ENCODE measurements at places on chromosomes 2 and 18.

GRCh38 chr2:72778410-72778809 lies 47.4 kb downstream of the EXOC6B start:
- no peak for DNase-seq

GRCh38 chr2:144702051-144702450 lies 182.1 kb upstream of the ZEB2 start:
- DNase-seq = no peak

GRCh38 chr18:58915006-58915799 lies 50.5 kb downstream of the ZNF532 start:
- no peak for DNase-seq

DNA sequence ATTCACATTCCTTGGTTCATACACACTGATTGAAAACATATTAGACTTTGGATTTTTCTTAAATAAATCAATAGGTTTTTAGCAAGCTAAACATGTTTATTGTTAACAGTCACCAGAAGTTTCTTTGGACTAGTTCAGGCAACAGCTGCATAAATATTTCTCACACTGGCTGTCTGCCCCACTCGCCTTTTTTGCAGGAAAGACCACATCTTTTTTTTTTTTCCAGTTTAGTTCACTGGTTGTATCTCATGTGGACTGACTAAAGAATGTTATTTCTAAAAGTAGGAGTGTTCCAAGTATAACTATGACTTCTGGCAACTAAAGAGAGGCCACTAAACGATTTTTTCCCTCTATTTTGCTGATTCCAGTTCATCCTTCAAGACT lies 31.1 kb downstream of the SLC40A1 start:
- DNase-seq = no peak

- no peak for DNase-seq
Observed at GRCh38 chr18:22939649-22940048, 6.5 kb downstream of the RBBP8 start.

- no peak for DNase-seq
Observed at GRCh38 chr2:74441170-74441689, 507 bp downstream of the RTKN start.

- no peak for DNase-seq
Observed at GRCh38 chr2:113755035-113755834, 1.2 kb downstream of the SLC35F5 start.

GRCh38 chr2:213251618-213252017 lies 32.6 kb upstream of the SPAG16 start:
- DNase-seq = peak; percentile 83

- DNase-seq = no peak
Observed at GRCh38 chr2:7852546-7852945, 829.3 kb upstream of the ID2 start.

- no peak for DNase-seq
Observed at GRCh38 chr2:179443180-179443579, 178.5 kb upstream of the SESTD1 start.

GRCh38 chr2:32168513-32168912 lies 2.8 kb downstream of the SLC30A6 start:
- no peak for DNase-seq

DNA sequence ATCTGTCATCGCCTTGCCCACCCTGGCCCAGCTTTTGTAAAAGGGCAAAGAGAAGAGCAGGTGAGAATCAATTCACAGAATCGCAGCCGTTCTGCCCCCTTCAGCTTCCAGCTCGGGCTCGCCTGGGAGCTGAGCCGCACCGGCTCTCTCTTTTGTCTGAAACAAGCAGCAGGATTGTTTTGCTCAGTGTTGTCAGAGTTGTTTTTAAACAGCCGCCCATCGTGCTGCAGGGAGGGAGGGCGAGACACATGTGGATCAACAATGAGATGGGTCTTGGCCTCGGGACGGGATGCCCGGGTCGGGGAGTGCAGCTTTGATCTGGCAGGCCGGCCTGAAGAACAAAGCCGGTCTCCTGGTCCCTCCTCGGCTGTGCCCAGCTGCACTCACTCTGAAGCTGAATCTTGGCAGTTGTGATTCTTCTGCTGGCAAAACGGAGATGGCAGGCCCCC lies 39.7 kb upstream of the HDAC4 start:
- no peak for DNase-seq

GRCh38 chr2:26591619-26592505 lies 49.3 kb downstream of the CIB4 start:
- DNase-seq = no peak

DNA sequence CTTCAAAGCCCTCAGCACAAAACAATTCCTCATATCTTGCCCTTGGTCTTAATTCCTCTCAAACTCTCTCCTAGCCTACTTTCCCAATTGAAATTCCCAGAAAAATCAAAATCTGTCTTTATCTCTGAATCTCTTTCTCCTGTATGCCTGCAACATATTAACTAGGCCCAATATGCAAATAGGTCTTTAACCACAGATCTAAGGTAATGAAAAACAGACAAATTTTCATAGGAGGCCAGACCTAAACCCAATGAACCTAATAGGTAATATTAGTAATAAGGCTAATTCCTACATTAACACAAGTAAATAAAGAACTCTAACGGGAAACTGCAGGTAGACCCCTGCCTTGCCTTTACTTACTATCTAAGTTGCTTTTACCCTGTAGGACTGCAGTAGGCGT lies 41.4 kb downstream of the WDR33 start:
- no peak for DNase-seq

DNA sequence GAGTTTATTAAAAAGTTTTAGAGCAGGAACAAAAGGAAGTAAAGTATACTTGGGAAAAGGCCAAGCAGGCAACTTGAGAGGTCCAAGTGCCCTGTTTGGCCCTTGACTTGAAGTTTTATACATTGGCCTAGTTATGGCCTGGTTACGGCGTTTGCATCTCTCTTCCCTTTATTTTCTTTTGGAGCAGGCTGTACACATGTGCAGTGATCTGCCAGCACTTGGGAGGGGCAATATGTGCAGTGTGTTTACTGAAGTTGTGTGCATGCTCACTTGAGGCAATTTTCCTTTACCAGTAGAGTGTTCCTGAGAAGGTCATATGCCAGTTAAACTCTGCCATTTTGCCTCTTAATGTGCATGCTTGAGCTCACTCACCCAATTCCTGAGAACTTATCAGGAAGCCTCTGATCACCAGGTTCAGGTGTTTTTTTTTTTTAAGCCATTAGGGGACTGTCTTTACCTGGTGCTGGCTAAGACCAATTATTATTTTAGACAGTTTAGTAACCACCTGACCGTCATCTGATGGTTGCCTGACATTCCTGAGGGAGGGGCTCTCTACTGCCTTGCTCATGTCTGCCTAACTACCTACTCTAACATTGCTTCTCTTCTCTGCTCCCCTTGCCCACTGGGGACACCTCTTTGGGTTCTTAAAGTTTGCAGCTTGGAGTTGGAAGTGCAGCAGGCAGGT lies 48.0 kb downstream of the SCN2A start:
- DNase-seq = no peak

DNA sequence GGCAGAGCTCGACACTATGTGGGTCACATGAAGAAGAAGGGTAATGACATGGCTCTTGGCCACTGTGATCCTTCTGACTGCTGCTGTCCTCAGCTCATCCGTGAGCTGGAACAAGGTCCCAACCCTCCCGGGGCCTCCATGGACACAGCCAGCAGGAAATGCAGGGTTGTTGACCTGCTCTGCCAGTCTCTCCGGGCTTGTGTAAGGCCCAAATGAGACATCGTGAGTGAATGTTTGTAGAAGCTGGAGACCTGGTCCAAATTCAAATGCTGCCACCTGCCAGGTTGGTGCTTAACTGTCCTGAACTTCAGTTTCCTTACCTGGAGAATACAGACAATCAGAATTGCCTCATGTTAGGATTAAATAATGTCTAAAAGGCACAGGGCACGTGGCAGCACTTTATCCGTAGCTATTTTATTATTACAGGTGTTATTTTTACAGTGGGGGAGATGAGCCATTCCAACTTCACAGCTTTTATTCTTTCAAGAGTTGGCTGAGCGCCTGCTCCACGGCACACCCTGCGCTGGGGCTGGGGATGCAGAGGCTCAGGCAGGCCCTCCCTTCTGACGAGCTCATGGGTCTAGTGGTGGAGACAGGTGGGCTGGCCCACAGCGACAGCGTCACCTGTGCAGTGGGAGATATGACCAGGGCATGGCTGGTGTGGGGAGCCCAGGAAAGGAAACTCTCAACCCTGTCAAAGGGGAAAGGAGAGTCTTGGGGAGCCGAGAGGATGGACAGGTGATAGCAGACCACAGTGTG lies 15.1 kb downstream of the ARHGEF4 start:
- DNase-seq = no peak

- DNase-seq = no peak
Observed at GRCh38 chr18:5759194-5759593, 136.1 kb downstream of the TMEM200C start.

DNA sequence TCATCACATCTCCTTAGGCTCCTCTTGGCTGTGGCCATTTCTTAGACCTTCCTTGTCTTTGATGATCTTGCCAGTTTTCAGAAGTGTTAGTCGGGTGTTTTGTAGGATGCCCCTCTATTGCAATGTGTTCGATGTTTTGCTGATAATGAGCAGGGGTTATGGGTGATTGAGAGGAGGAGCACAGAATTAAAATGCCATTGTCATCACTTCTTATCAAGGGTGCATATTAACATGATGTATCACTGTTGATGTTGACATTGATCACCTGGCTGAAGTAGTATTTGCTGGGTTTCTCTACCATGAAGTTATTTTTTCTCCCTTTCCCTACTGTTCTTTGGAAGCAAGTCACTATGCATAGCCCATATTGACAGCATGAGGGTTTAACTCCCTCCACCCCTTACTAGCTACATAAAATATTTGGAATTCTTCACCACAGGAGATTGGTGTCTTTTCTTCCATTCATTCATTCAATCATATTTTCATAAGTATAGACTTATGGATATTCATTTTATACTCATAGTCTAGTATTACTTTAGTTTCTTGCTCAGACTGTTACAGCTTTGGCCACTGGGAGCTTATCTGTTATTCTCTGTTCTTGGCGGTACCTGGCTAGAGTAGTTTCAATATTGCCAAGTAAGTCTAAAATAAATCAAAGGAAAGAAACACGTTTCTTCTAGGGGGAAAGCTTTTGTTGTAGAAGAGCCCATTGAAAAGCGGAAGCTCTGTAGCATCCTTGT lies 54.5 kb upstream of the TMEM87B start:
- DNase-seq = no peak

DNA sequence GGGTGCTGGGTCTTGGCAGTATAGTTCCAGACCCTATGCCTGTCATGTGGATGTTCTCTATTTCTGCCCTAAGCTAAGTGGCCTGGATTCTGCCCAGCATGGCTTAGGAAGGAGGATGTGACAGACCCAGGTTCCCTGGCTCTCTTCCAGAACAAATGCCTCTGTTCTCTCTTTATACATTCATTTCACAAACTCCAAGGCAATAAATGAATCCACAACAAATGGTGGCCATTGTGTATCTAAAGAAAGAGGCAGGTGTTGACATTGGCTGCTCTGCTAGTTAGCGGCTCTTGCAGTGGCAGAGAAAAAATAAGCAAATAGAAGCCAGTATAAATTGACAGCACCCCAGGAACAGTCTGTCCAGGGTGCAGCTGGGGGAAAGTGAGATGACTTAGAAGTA lies 298.6 kb downstream of the SUCLG1 start:
- DNase-seq = no peak

- no peak for DNase-seq
Observed at GRCh38 chr2:191399601-191400000, 154.4 kb downstream of the MYO1B start.

- no peak for DNase-seq
Observed at GRCh38 chr18:76572518-76573247, 77.6 kb upstream of the ZNF516 start.

- DNase-seq = peak; percentile 18
Observed at GRCh38 chr2:99181624-99182000, 628 bp downstream of the MRPL30 start.

DNA sequence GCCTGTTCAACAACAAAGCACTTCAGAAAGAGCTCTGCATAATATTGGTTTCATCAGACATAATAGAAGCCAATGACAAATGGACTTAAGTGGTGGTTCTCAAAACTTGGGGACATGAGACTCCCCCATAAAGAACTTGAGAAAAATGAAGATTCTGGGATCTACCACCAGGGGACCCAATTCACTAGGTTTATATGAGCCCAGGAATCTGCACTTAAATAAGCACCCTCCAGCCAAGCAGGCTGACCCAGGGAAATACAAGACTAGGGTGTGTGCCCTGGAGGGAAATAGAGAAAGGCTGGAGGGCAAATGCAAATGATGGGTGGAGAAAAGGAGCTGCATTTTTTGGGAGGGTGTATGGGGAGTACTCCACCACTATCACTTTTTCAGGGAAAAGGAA lies 52.5 kb downstream of the SATB2 start:
- peak; percentile 7 for DNase-seq

DNA sequence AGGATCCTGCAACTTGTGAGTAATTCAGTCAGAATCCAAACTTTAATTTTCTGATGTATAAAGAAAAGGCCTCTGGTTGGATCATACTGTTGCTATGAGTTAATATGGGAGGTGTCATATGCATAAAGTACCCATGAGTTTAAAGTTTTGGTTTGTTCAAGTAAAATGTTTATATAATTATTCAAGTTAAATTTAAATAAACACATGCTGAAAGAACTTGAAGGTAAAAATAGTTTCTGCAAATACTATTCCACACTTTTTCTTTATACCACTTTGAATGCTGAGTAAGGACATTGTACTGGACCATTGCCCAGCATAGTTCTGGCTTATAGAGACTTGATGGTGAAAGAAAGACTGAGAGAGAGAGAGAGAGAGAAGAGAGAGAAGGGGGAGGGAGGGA lies 30.7 kb downstream of the PKP4 start:
- no peak for DNase-seq

- no peak for DNase-seq
Observed at GRCh38 chr2:69831354-69831905, 2.0 kb downstream of the GMCL1 start.

DNA sequence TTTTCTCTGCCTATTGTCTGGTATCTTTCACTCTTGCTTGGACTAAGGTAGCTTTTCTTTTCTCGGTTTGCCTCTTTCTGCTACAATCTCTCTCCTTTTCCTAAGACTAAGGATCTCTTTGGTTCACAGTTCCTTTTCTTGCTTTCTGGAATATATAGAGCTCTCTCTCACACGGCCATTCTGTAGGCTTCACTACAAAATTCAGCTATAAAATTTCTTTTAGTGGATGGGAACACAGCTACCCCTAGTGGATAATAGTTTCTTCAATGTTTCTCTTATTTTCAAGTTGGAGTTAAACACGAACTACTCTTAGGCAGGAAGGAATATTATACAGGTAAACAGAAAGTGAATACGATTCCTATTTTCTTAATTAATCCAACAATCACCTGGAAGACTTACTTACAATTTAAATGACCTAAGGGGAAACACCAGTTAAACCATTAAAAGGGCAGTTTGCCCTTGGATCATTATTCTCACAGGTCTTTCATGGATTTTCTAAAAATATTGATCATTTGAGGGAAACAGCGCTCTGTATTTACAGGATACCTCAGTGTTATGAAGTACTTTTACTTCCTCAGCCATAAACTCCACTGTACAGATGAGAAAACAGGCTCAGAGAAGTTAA lies 140.5 kb downstream of the LRP2 start:
- no peak for DNase-seq

GRCh38 chr2:236171680-236172254 lies 3.6 kb upstream of the GBX2 start:
- DNase-seq = no peak

- no peak for DNase-seq
Observed at GRCh38 chr18:77162580-77162979, 30.0 kb upstream of the MBP start.
